ENCODE measurements at places on chromosomes 7 and 10.

GRCh38 chr10:88071879-88072278 is 208.5 kb downstream of the PTEN start:
- no peak for DNase-seq

DNA sequence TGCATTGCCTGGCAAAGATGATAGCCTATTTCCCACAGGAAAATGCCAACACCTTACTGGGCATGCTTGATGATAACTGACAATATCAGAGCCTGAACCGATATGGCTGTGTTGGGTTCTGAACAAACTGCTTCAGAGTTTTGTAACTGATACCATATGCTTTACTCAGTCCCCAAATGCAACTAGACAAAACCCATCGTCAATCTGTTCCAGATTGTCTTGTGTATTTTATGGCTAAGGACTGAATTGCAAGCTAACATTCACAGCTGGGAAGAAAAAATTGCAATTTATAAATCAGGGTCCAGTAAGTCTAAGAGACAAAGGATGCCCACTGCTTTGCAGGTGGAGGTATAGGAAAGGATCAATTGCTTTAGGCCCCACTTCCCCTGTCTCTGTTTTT is 116.8 kb upstream of the WNT16 start:
- no peak for DNase-seq

- DNase-seq: no peak
Measured at GRCh38 chr10:33279811-33280602, 54.5 kb downstream of the NRP1 start.

DNA sequence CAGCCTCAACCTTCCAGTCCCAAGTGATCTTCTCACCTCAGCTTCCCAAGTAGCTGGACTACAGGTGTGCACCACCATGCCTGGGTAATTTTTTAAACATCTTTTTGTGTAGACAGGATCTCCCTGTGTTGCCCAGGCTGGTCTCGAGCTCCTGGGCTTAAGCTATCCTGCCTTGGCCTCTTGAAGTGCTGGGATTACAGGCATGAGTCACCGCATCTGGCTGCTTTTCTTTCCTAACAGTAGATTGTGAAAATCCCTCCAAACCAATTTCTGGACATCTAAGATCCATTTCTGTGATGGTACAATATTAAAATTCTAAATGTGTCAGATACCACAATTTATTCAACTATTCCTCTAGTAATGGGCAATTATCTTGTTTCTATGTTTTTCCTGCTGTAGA is 38.7 kb downstream of the RAB18 start:
- DNase-seq: no peak

- no peak for DNase-seq
Measured at GRCh38 chr7:99120501-99120900, 23.4 kb downstream of the SMURF1 start.

DNA sequence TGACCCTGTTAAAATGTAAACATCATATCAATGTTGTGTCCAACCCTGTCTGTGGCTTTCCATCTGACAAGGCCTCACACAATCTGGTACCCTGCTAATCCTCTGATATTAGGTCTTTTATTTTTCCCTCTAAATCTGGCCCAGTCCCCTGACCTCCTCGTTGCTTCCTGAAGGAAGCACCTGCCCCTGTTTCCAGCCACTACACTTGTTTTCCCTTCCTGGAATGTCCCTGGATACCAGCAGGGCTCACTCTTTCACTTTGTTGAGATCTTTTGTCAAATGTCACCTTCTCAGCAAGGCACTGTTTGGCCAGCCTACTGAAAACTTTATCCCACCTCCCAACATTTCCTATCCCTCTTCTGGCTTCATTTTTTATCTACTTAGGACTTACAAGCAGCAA is 2.1 kb downstream of the SAMD9L start:
- DNase-seq: no peak

- no peak for DNase-seq
Measured at GRCh38 chr10:83698899-83699298, 440.4 kb upstream of the GHITM start.

- no peak for DNase-seq
Measured at GRCh38 chr7:143299346-143299745, 11.2 kb downstream of the CASP2 start.

- no peak for DNase-seq
Measured at GRCh38 chr7:23852988-23853387, 143.0 kb downstream of the STK31 start.

DNA sequence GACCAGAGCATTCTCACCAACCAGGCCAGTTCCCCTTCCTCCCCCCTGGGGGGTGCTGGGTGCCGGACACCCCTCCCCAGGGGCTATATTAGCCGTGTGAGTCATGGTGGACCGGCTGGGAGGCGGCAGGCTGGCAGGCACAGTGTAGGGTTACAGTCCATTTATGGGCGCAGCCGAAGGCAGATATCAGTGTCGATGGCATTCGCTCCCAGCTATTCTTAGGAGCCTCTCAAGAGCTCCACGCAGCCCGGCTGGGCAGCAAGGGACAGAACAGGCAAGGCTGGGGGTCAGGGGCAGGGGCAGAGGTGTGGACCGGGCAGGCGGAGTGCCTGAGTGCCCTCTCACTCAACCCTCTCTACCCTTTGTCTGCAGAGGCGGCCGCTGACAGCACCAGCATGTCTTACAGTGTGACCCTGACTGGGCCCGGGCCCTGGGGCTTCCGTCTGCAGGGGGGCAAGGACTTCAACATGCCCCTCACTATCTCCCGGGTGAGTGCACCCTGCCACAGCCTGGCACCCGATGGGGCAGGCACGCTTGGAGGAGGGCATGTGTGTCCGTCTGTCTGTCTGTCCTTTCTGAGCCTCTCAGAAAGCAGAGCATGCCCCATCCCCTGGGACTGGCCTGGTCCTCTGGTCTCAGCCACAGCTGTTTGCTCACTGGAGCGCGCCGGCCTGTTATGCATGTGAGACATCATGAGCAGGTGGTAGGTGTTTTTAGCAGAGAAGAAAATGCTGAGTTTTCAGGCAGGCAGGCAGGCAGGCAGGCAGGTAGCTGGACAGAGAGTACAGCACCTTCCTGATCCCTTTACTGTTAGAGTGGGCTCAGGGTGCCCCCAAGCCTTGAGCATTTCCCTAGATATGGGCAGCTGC is at the start of gene LDB3:
Gene LDB3, plus strand, starts transcription at position 215 of the 869 bp plus-strand sequence. Its CDS starts 181 bp downstream, at position 396.
- DNase-seq: no peak

- DNase-seq: no peak
Measured at GRCh38 chr7:55005241-55005851, 13.5 kb upstream of the EGFR start.

DNA sequence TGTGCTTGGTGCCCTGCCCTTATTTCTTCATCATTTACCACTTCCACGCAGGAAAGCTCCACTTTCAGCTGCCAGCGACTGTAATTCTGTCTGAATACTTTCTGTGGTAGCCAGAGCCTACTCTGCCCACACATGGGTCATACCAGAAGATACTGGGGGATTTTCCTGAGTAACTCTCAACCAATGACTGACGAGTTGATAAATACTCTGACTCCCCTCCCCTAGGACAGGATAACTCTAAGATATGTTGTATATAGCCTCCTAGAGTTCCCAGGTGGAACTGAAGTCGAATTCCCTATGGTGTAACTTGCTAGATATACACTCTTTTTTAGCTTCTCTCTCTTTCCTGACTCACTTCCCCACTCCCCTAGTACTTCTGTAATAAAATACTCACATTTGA is 29.8 kb downstream of the SEM1 start:
- DNase-seq: peak; percentile 35

DNA sequence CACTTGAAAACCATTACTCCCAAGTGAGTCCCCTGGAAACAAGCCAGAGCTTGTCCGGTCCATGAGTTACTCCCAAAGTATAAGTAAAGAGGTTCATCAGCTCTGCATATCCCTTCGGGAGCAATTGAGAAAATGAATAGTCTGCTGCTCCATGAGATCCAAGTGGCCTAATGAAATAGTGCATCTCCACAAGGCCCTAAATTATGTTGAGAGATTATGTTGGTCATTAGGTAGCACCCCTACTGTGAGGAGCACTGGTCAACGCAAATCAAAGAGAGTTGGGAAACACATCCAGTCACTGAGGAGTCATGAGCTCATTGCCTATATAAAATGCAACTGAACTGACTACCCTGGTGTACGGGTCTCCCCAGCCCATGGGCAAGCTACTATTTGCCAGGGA is 205.5 kb upstream of the AOAH start:
- no peak for DNase-seq

GRCh38 chr7:25287291-25287690 is 59.0 kb upstream of the NPVF start:
- DNase-seq: no peak

GRCh38 chr10:75099952-75100763 is 11.3 kb upstream of the SAMD8 start:
- DNase-seq: peak; percentile 85

DNA sequence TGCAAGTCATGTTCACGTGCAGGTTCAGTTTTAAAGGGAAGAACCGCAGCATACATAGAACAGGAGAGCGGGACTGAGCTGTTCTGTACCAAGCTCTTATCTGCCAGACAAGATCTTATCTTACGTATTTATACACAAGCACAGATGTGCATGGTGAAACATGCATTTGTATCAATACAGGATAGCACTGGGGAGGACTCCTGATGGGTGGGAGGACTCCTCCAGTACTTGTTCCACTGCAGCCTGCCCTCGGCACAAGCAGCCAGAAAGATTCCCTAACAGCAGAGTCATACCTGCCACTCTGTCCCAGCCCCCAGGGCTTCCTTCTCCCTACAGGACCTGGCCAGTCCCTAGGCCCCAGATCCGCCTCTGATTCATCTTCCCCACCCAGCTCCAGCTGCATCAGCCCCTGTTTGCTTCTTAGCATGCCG is 13.2 kb upstream of the PRKCQ start:
- no peak for DNase-seq

GRCh38 chr7:739455-739982 is 12.4 kb upstream of the PRKAR1B start:
- DNase-seq: no peak

DNA sequence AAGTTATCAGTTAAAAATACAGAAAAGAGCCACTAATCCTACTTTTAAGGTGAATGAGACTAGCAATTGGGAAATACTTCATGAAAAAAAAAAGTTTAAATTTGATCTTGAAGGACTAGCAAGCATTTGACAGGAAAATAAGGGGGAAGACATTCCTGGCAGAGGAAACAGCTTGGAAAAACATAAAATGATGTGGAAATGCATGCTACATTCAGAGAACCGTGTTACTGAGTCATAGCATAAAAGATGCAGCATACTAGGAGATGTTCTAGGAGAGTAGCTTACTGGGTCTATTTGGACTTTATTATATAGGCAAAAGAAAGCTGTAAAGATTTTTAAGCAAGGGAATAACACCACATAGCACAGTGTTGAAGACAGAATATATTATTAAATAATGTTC is 108.6 kb upstream of the COL1A2 start:
- DNase-seq: no peak

- no peak for DNase-seq
Measured at GRCh38 chr7:28107960-28108359, 72.6 kb downstream of the JAZF1 start.

DNA sequence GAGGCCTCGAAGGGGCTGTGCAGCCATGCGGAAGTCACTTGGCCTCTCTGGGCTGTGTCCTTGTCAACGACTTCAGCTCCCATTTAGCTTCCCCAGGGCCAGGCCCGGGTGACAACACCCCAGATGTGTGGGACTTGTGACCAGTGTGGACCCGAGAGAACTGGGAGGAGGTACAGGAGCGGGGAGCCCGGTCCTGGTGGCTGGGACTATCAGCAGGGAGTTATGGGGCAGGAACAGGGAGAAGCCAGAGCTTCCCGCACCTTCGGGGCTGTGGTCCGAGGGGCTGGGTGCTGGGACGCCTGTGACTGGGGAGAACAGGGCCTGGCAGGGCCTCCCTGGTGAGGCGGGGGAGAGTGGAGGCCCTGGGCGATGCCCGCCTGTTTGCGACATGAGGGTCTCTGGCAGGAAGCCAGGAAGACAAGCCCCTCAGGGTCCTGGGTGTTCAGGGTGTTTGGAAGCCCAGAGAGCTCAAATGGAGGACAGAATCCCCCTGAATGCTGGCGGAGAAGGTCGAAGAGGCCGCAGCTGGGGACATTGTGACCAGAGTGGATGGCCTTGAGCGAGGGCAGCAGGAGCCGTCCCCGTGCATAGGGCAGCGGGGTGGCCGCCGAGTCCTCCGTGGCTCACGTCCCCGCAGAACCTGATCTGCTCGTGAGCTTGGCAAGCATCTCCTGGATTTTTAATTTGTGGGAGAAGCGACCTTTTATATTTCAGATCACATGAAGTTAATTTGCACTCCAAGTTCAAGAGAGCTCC is 30.0 kb upstream of the PSMG3 start:
- DNase-seq: no peak

- no peak for DNase-seq
Measured at GRCh38 chr7:101896941-101897340, 79.5 kb downstream of the CUX1 start.

DNA sequence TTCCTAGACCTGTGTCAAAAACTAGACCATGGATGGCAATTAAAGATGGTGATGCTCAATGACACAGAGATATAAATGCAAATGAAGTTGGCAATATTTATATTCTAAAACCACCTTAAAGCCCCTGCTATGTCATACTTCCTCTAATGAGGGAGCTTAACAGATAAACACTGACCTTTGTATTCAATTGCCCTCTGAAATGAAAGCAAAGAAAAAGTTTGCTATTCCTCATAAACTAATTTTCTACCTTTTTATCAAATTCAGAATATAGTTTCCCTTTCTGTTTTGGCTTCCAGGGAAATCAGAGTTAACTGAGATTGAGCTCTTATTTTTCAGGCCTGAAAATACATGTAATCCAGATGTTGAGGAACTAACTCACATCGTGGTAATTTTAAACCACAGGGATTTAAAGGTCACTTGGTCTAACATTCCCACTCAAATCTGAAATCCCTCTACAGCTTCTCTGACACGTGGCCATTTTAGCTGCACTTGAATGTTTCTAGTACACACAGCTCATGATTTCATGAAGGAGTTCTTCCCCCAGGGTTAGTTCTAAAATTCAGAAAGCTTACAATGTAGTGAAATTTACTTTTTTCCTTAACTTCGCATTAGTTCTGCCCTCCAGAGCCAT is 37.9 kb upstream of the ABCB5 start:
- DNase-seq: no peak

GRCh38 chr10:106242301-106242700 is 922.2 kb downstream of the SORCS1 start:
- DNase-seq: no peak
